ENCODE measurements at places on chromosomes 4 and X.

DNA sequence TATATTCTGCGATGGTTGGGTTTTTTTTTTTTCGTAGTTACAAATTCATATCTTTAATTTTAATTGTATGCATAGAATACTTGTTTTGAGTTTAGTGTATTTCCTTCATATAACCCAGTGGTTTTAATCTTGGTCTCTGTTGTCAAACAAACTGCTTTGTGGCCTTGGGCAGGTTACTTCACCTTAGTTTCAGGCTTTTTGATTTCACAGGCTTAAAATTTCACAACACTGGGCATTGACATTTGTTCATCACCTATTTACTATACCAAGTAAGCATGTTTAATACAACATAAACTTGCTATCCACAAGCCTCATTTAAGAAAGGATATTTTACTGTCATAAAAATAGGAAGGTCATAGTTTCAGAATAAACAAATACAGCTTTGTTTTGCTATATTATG is 14.7 kb downstream of the RAPGEF2 start:
- DNase-seq: no peak

GRCh38 chr4:186368281-186368680 is 102.3 kb downstream of the F11 start:
- DNase-seq: no peak

DNA sequence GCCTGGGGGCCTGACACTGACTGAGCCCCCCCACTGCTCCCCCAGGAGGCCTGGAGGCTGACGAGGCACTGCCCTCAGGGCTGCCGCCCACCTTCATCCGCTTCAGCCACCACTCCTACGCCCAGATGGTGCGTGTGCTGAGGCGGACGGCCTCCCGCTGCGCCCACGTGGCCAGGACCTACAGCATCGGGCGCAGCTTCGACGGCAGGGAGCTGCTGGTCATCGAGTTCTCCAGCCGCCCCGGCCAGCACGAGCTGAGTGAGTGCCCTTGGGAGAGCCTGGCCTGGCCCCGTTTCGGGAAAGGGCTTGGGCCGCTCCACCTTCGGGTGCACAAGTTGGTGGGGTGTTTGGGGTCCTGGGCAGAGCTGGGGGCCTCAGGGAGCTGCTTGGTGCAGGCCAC is 11.4 kb downstream of the CPZ start:
- no peak for DNase-seq

DNA sequence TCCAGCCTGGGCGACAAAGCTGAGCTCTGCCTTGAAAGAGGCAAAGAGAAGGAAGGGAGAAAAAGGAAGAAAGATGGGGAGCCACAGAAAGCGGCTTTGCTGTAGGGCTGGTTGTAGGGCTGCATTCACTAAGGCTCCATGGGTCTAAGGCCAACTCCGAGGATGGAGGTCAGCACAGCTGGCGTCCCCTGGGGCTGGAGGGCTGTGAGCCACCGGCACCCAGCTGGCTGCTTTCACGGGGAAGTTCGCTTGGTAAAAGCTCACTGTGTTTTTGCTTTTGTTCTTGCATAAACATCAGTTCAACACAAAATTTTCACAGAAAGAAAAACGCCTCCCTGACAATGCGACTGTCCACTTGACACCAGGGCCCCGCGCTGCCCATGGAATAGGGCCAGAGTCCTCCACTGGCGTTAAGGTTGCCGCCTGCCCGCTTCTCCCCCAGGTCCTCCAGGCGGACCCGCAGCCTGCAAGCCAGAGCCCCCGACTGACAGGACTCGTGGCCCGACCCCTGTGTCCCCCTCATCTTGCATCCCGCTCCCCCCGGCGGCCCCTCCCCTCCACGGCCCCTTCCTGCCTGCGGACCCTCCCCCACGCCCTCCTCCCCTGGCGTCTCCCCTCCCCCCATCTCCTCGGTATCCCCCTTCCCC is 1.1 kb downstream of the RNF212 start:
- no peak for DNase-seq

DNA sequence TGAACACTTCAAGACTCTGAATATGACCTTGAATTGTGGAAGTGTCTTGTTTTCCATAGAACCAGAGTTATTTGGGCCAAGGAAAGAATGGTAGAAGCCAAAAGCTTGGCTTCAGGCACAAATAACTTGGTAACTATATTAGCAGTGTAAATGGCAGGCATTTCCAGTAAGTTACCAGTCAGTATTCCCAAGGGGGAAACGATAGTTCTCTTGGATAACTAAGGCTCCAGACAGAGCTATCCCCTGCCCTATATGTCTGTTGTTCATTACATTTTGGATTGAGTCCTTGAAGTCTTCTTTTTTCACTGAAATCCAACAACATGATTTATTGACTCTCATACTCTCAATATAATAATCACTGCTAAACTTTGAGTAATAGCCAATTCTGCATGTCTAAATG is 364.1 kb downstream of the MAGEB5 start:
- no peak for DNase-seq
